ENCODE measurements at places on chromosomes 4 and X. TPM values are rescaled to one million over a fixed set of nuclear protein-coding genes. Genes with fewer than 3 reads are reported as not detected.

Gene BEX5
- 7.0 TPM for total RNA-seq

Gene SYTL5
- not detected for total RNA-seq

Gene GNL3L
- 34.9 TPM for total RNA-seq

Gene PWWP3B
- total RNA-seq, result not detected

All from activated CD4-positive, alpha-beta memory T cell treated with anti-CD3 and anti-CD28 coated beads, Interleukin-2, amount 10 ng/mL, durations not matched to agents 7 days and 5 days (primary cell).